Activated gamma-delta T cell treated with anti-CD3 and anti-CD28 coated beads, Interleukin-2, amount 50 U/mL, for 16 hours (primary cell): ENCODE measurements at places on chromosomes 6 and 20.

GRCh38 chr6:41477572-41477971 lies 68.6 kb upstream of the FOXP4 start:
- DNase-seq: no peak

DNA sequence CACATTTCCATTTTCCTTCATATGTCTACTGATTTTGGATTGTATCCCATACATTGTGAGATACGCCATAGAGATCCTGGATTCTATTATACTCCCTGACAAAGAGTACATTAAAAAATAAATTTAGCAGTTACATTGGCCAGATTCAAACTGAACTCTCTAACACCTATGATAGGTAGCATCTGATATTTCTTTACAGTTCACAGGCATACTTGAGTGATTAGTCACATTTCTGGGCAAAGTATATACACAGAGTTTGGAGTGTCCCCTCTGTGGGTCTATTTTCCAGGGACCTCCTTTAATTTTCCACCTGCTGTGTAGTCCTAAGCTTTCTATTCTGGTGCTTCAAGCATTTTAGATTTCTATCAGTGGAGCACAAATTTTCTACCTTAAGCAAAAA lies 96.4 kb downstream of the TBC1D32 start:
- no peak for DNase-seq

DNA sequence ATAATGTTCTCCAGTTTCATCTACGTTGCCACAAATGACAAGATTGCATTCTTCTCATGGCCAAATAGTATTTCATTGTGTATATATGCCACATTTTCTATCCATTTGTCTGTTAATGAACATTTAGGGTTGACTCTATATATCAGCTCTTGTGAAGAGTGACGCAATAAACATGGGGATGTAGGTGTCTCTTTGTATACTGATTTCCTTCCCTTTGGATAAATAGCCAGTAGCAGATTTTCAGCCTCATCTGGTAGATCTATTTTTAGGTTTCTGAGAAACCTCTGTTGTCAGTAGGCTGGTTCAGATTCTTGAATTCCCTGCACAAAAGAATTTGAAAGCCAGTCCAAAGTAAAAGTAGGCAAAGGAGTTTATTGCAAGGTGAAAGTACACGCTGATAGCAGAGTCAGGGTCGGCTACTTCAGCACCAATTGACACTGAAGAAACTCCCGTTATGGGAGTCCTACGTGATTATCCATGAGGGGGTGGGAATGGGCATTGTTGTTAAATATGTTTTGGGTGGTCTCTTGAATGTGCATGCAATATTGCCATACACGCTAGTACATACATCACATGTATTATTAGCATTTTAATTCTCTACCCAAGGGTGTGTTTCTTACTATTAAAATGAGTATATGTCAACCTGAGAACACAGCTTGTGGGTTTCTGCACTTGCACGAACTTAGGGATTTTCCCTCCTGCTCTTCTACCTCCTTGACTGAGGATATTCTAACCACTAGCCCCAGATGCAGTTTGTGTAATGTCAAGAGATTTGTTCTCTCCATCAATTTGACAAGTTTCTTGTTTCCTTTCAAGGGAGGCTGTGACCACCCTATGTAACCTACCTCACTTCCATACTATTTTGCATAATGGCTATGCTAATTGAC lies 14.4 kb upstream of the SLC17A2 start:
- DNase-seq: no peak

GRCh38 chr20:52470561-52470960 lies 279.0 kb upstream of the ZFP64 start:
- no peak for DNase-seq

DNA sequence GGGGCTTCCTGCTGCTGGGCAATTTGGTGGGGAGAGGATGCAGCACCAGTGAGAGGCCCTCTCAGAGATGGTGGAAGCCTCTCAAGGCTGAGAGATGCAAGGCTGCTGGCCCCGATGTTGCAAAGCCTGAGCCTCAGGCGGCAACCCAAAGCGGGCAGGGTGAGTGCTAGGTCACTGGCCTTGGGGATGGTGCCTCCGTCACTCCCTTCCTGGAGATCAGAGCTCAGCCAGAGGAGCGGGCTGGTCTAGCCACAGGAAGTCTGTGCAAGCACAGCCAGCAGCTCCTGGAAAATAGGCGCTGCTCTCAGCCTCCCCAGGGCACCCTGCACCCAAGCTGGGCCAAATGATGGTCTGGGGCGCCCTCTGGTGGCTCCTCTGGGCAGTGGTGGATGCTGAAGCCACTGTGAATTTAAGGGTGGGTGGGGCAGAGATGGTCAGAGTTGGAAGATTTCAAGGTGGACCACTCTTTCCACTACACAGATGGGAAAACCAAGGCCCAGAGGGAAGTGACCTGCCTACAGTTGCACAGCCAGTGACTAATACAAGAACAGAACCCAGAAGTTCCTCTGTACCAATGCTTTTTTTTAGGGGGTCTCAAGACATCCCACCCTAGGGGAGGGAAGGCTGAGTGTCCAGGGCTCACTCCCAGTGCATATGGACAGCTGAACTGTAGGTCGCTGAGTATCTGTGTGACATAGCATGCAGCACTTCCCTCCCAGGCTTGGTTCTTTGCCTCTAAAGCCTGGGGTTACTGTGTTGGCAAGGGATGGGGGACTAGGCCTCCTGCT lies 20.8 kb downstream of the C20orf203 start:
- peak; percentile 84 for DNase-seq

DNA sequence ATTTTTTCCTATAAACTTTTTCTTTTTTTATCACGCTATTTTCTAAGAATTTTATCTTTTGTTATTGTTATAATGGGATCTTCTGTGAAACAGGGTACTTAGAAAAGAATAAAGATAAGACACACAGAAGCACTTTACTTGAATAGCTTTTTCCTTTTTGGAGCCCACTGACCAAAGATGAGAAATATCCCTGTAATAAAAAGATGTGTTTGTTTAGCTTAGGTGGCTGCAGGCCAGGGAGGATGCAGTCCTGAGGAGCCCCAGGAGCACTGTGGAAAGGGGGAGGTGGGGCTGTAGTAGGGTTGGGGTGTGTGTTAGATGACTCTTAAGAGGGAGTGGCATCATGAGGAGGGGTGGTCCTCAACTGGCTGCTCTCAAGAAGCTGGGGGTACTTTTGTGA lies 128.6 kb downstream of the ARID1B start:
- no peak for DNase-seq

DNA sequence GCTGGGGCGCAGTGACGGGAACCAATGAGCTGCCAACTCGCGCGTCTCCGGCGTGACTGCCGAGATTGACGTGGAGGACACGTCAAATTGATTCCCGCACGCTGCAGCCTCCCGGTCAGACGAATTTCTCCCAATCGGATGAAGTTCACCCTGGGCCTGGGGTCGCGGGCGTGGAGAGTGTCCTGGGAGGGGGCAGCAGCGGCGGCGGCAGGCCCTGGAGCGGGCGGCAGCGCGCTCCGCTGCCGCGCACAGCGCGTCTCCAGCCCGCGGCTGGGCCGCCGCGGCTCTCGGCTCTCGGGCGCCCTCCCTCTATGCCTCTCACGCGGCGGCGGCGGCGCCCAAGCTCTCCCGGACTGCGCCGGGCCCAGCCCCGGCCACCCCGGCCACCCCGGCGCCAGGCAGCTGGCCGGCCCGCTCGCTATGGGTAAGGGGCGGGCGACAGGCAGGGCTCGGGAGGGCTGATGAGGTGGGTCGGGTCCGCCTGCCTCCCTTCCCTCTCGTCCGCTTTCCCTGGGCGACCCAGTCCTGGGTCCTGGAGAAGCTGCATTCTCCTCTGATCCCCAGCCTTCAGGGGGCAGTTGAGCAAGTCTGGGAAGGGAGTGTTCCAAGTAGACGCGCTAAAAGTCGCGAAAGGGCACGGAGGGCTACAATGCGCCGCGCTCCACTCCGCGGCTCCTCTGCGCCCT lies at the start of gene PAX1:
PAX1 (plus strand) TSS at position 90 of the 686 bp plus-strand sequence; CDS start at position 139, 49 bp downstream.
- DNase-seq: no peak

- no peak for DNase-seq
These were observed 177.4 kb upstream of the PLN start for GRCh38 chr6:118370722-118371121.

GRCh38 chr20:17645546-17646208 lies 36.4 kb downstream of the RRBP1 start:
- DNase-seq: no peak

DNA sequence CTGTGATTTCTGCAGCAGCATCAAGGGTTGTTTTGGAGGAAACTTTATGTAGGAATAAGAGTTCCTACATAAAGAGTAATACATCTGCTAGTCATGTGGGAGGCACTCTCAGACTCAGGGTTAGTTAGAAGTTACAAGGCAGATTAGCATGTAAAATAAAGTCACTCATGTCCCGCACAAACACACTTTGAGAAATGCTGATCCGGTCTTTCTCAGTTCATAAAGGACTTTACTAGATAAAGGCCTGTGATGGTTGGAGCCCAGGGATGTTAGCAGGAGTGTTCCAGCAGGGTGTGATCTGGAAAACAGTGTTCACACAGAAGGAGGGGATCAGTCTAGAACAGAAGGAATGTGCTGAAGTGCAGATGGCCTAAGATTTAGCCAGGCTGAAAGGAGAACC lies 33.1 kb upstream of the NOP56 start:
- no peak for DNase-seq

- DNase-seq: no peak
These were observed 1.4 kb upstream of the CDK19 start for GRCh38 chr6:110816677-110817076.

DNA sequence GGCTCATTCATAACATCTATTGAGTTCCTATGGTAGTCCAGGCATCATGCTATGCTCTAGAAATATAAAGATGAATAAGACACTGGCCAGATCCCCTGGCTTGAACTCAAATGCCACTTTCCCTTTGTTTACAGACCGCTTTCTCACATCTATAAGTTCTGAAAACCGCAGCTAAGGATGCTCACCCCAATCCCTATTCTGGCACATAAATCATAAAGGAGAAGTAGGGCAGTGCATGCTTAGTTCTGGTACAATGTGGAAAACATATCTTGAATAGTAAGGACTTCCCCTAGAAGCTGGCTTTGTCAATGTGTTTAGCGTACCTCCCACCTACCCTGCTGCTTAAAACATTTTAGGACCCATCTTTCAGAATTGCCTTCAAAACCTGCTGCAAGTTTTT lies 26.4 kb downstream of the MRS2 start:
- DNase-seq: no peak

GRCh38 chr6:35736982-35737412 lies at the start of gene ARMC12:
ARMC12 (plus strand) TSS chr6:35737032; CDS start chr6:35737109, 77 bp downstream.
- DNase-seq: no peak

DNA sequence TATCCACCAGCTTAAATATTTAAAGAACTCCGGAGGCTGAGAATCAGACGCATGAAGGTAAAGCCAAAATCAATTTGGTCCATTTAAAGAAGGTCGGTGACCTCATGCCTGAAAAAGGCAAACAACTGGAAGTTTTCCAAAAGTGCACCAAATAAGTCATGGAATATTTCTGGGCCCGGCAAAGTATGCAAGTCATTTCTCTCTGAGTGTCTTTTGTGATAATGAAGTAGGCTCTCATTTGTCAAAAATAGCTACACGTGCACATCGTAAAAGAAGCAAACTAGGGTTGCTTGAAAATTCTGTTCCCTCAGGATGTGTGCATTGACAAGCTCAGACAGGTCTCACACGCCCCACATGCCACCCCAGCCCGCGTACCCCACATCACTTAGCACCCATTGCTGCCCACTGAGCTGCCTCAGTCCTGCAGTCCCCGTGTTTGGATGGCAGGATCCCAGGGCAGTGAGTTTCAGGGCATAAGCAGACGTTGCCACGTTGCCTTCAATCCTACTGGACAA lies 20.5 kb upstream of the PYGB start:
- DNase-seq: no peak

DNA sequence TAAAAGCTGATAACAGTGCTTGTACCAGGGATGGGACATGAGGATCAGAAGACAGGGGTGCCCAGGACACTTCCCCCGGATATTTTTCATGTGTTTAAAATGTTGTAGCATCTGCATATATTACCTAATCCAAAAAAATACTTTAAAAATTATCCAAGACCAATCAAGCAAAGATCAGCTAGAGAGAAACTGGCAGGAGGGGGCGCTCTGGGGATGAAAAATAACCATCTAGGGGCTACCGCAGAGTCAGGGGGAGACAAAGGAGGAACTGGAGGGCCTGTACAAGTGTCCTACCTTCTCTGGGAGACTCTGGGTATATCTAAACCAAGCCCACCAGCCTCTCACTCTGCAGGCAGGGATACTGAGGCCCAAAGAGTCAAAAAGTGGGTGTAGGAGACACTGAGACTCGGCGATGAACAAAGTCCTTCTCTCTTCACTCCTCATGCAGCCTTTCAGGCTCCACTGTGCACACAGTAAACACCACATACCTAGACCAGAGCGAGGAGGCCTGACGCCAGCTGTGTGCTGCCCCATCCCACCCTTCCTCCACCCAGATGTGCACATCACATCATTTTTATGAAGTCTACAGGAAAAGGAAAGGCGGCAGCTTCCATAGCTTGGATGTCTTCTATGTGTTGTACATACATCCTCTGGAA lies 9.8 kb downstream of the RIMS4 start:
- no peak for DNase-seq

DNA sequence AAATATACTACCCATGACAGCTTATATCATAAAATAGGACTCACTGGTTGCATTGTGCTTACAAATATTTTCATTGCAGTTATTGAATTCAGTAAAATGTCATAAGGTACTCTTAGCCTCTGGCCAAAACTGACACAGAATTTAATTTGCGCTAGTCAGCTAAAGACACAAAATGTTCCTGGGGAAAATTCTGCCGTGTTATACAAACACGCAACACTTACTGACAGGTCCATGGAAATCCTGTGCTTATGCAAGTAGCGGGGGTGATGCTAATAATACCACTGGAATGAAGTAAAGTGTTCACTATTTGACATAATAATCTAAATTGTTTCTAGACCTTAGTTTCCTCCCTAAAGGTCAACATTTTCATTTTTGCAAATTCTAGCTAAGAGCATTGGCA lies 354.4 kb upstream of the RSPO3 start:
- DNase-seq: no peak

GRCh38 chr20:22374066-22374465 lies 210.3 kb downstream of the FOXA2 start:
- no peak for DNase-seq

- no peak for DNase-seq
These were observed 45.7 kb upstream of the B4GALT5 start for GRCh38 chr20:49759266-49759950.

DNA sequence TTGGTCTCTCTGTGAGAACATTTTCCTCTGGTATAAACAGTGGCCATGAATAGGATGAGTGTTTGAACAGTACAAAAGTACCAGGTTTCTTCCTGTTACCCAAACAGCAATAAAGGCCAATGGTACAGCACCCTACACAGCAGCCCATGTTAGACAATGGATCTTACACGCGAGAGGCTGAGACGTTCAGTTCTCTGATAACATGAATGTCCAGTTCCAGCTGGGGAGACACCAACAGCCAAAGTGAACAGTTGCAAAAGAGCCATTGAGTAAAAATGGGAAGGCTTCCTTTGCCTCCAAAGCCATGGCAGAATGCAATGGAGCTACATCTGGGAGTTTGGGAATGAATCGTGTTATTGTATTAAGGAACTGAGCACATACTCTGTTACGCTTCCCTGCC lies 246.8 kb upstream of the SGK1 start:
- no peak for DNase-seq

- no peak for DNase-seq
These were observed 52.2 kb downstream of the CDC40 start for GRCh38 chr6:110232450-110232849.
